ENCODE measurements at places on chromosomes 13 and 19.

- DNase-seq: no peak
These were observed 162.2 kb downstream of the KDM4B start for GRCh38 chr19:5131031-5131505.

DNA sequence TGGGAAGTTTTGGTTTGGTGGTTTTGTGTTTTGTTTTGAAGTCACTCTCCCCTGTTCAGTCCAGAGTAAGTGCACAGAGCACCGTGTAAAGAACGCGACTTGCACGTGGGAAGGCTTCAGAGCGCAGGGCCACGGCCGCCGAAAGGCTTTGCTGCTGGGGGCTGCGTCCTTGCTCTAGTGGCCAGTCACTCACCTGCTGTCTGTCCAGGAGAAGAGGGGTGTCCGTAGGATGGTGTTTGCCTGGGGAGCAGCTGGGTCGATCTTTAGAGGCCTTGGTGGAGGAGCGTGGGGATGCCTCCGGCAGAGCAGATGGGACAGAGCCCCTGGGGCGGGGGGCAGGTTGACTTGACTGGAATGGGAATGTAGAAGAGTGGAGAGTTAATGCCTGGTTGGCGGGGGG is 116.6 kb upstream of the MCF2L start:
- no peak for DNase-seq

DNA sequence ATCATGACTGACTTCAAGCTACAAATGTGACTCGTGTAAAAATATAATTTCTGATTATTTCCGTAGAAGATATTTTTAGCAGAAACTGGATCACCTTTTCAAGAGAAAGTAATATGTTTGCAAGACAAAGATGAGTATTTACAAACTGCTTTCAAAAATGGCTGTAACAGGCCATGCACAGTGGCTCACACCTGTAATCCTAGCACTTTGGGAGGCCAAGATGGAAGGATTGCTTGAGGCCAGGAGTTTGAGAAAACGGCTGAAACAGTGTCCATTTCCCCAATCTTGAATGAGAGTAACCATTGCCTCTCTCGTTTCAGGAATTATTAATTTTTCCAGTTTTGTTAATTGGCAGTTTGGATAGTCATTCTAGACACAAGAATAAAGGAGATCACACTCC is 3.5 kb upstream of the ZNF175 start:
- no peak for DNase-seq

- no peak for DNase-seq
These were observed at the start of gene RNF113B for GRCh38 chr13:98176777-98177608. Gene RNF113B, minus strand, starts transcription at chr13:98177269. Its CDS starts 33 bp downstream, at chr13:98177236.

GRCh38 chr13:112953591-112954487 is 15.2 kb upstream of the MCF2L start:
- DNase-seq: no peak

DNA sequence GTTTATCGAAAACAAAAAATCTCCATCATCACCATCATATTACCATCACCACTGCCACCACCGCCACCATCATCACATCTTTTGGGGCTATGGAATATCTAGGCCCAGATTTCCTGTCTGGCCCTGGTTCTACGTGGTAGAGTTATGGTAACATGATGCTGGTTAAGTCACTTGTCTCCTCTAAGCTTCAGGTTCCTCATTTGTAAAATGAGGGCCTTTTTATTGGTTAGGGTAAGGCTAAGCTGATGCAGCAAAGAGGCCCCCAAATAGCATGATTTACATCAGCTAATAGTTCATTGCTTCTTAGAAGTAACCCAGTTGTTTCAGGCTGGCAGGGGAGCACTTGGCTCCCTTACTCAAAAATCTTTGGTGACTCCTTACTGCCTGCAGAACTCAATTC is 37.9 kb downstream of the PCDH8 start:
- no peak for DNase-seq

DNA sequence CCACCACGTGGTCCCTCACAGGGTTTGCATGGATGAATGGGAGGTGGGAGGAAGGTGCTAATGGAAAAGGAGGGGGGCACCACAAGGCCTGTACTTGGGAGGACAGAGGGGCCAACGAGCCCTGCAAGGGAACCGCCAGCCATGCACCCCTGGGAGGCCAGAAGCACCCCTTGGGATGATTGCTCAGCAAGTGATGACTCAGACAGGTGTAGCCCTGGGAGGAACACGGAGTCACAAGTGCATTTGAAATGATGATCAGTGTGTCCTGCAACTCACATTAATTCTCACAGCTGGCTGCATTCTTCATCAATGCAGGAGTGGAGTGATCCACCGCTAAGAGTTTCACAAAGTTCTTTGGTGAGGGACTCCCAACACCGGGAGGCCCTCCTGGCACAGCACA is 82.8 kb upstream of the ZNF254 start:
- no peak for DNase-seq

DNA sequence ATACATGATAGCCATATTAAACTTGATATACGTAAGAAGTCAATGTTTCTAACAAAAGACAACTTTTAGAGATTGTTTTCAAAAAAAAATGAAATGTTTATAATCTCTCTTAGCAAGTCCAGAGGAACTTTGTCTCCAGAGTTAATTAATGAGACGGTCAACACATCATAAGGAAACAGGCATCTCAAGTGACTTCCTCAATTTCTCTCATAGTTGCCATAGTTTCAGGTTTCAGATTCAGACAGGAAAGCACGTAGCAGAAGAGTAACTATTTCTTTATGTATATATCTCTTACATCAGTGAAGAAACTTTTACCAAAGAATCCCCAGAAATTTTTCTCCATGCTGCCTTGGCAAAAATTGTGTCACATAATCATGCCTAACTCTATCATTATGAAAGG is 159.6 kb upstream of the ATXN8OS start:
- no peak for DNase-seq

DNA sequence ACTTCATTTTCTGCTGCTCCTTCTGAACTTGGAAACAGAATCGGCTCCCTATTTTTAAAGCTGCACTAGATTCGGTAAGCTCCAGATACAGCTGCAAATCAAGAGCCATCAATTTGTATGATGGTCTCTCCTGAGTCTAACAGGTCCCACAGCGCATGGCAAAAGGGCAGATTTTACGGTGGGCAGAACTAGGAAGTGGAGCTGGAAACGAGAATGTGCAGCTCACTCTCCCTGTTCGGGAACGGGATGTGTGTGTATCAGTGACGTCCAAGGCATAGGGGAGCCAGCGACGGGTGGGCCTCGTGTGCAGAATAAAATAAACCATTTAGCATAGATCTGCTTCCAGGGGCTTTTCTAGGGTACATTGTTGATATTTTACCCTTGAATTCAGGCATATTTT is 74.2 kb downstream of the COL4A1 start:
- peak; percentile 42 for DNase-seq

GRCh38 chr19:609004-609346 is 19.3 kb downstream of the HCN2 start:
- DNase-seq: no peak

DNA sequence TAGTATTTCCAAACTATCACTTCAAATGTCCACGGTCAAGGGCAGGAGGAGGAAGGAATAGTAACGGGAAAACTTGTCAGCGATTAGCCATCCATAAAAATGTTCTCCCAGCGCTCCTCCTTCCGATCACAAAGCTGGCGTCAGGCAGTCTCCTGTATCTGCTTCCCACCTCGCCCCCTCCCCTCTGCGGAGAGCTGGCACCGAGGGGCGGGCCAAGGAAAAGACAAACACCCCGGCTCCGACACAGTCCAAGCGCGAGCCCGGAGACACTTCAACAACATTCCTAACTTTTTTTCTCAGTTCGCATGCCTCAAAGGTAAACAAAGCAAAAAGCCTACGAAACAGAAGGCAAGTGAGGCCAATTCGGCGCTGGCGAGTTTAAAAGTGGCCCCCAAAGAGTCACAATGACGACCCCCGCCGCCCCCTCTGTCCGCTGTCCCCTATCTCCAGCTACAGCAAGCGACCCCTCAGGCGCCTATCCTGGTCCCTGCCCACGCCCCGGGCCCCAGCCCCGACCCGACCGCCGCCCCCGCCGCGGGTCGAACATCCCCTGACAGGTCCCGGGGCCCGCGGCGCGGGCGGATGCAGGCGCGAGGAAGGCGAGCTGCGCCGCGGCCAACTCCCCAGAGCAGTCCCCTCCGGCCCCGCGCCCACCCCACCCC is 736 bp downstream of the SMAD9 start:
- DNase-seq: peak; percentile 57

- no peak for DNase-seq
These were observed 38.8 kb upstream of the ALOX5AP start for GRCh38 chr13:30696278-30697176.

DNA sequence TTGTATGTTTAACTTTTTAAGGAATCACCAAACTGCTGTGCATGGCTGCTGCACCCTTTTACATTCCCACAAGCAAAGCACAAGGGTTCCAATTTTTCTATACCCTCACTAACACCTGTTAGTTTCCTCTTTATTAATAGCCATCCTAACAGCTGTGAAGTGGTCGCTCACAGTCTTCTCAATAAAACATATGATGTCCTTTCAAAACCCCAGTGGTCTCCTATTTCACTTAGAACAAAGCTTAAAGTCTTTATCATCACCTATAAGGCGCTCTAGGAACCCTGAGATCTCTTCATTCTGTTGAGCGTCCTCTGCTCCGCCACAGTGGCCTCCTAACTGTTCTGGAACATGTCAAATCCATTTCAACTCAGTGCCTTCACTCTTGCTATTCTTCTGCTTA is 400.5 kb downstream of the KLF12 start:
- no peak for DNase-seq

DNA sequence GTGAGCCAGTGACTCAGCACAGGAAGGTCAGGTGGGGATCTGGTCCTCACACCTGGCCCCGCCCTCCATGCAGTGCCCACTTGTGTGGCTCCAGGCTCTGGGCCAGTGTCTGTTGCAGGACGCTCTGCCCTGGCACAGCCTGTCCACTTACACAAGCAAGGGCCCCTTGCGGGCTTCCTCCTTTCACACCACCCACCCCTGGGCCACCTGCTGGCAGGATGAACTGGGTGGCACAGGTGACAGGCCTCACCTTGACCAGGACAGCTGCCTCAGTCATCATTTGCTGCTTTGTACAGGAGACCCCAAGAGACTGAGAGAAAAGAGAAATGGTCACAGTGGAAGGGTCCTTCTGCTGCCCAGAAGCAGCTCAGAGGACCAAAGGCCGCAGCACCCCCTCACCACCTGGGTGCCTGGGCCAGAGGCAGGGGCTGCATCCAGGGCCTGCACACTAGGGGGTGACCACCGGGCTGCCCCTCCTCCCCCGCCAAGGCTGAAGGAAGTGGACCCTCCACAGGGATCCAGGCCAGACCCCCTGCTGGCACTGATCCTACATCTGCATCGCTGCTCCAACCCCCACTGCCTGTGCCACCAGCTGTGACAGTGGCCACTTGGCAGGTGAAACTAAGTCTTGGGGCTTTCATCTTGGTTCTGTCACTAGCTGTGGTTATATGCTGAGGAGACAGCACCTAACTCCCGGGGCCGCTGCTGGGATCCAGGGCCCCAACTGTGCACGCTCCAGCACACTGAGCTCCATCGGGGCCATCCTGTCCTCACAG is 110.3 kb downstream of the TUBA3C start:
- DNase-seq: no peak

GRCh38 chr19:409516-410242 is 732 bp upstream of the C2CD4C start:
- no peak for DNase-seq

- no peak for DNase-seq
These were observed 420.9 kb upstream of the NBEA start for GRCh38 chr13:34521171-34521570.

DNA sequence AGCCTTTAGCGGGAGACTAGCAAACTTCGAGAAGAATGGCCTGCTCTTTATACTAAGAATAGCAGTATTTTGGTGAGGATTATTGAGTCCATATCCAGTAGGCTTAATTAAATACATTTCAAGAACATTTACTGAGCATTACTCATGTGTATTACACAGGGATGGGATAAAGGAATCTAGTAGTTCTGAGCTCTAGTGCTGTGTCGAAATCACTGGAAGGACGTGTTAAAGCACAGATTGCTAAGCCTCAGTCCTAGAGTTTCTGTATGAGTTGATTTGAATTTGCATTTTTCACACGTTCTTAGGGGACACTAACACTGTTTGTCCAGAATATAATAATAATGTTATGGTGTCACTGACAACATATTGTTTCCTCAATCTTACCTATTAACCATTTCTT is 9.0 kb downstream of the ZNF302 start:
- no peak for DNase-seq

- peak; percentile 30 for DNase-seq
These were observed 9.7 kb downstream of the IGSF23 start for GRCh38 chr19:44623080-44623479.

DNA sequence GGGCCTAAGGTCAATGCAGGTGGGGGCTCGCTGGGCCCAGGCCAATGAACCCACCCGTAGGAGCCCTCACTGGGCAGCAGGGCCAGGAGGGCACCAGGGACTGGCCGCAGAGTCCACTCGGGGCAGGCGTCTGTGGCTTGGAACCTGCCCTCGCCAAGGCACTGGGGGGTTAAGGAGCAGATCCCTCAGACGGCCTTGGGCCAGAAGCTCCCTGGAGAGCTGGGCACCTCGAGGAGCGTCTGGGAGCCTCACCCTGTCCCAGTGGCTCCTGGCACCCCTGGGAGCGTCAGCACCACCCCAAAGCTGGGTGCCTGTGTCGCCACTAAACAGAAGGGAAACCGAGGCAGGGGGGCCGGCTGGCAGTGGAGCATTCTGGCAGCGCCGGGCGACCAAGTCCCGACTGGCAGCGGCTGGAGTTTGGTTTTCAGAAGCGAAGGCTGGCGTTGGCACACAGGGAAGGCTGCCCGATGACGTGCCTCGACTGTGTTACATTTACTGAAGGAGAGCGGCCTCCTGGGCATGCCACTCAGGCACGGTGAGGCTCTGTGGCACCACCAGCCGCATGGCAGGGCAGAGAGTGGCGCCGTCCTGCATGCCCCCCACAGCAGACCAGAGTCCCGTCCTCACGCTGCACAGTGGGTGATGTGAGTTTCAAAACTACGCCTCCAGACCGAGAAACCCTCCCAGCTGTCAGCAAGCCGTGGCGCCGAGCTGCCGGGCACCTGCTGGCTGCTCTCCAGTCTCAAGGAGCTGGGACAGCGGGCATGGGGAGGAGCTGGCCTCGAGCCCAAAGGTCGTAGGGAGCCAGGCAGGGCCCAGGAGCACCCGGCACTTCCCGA is 9.2 kb upstream of the MEX3D start:
- no peak for DNase-seq

DNA sequence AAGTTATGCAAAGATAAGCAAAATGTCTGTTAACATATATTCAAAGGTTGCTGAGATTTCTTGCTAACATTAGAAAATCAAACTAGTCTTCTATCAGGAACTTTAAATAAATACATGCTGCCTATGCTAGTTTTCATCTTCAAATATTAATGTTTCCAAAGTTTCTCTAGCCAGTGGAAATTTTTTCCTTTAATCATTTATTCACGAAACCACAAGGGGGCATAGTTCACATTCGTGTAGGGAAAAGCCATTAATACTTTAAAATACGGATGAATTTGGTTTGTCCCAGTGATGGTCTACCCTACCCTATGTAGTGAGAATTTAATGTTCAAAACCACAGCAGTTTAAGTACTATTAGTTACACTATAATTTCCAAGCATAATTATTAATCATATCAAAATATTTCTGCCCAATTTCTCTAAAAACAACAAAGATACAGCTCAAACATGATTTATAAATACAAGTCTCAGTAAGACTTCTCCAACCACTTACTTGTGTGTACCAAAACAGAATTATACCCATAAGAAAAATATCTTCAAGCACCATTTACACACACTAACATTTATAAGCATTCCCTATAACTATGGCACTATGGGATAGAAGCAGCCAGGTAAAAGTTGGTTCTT is 16.2 kb downstream of the NUFIP1 start:
- peak; percentile 52 for DNase-seq

- peak; percentile 94 for DNase-seq
These were observed at the start of gene FARP1 for GRCh38 chr13:98142380-98143156. Gene FARP1, plus strand, starts transcription at chr13:98143094. Its CDS starts 70,149 bp downstream, at chr13:98213243.
